ENCODE measurements at places on chromosomes 4 and X.

- no peak for DNase-seq
These were observed 58.5 kb upstream of the AGTR2 start for GRCh38 chrX:116111934-116112595.

GRCh38 chr4:25061602-25062001 lies 30.9 kb upstream of the LGI2 start:
- DNase-seq, result no peak

GRCh38 chr4:8160233-8160560 lies 1.6 kb upstream of the ABLIM2 start:
- no peak for DNase-seq

- DNase-seq, result no peak
These were observed 132.2 kb downstream of the BMPR1B start for GRCh38 chr4:94889946-94890345.

DNA sequence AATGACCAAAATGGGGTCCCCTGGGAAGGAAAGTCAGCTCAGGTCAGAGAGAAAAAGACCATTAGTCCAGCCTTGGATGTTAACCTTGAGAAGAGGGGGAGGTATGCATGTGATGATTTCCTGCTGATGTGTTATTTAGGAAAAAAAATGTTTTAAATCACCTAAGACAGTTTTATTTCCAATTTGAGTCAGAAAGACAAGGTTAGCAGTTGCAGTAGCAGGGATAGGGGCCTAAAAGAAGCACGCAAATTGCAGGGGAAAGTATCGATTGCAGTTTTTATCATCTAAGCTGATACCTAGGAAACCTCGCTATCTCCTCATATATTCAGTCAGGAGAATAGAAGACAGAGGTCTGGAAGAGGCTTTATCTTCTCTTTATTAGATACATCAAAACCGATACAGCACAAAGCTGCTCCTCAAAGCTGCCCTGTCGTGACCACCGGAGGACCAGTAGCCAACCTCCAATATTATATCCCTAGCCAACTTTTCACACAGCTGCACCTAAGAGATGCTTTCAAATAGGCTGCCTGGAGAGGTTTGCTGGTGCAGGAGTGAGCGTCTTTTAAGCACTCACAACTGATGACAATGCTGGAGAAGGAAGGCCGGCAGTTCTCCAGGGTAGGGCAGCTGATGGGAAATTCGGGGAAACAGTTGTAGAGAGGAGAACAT lies 289.4 kb downstream of the INPP4B start:
- no peak for DNase-seq

DNA sequence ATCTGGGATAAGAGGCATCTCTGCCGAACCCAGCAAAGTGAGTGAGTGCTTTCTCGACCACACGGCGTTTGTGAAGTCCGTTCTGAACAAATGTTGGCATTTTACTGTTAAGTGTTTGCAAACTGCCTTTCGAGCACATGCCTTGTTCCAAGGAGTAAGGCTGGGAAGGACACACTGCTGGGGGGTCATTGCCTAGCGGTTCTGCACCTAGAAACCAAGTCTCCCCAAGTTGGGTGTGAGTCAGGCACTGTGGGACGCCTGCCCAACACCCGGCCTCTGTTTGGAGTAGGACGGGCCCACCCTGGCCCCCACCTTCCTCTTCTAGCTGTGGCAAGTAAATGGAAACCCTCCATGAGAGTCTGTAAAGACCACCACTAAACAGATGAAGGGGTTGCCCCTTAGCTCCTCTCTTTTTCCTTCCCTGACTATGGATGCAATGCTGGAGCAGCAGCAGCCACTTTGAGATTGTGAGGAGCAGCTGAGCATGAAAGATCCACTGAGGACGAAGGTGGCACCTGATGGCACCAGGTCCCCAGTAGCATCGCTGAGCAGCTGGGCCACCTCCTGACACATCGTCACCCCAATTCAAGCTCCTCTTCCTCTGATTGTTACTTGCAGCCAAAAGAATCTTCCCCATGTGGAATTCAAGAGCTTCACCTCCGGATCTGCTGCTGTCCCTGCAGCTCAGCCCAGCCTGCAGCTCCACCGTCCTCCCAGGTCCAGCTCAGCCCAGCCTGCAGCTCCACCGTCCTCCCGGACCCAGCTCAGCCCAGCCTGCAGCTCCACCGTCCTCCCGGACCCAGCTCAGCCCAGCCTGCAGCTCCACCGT lies 6.3 kb downstream of the CPLX1 start:
- no peak for DNase-seq

DNA sequence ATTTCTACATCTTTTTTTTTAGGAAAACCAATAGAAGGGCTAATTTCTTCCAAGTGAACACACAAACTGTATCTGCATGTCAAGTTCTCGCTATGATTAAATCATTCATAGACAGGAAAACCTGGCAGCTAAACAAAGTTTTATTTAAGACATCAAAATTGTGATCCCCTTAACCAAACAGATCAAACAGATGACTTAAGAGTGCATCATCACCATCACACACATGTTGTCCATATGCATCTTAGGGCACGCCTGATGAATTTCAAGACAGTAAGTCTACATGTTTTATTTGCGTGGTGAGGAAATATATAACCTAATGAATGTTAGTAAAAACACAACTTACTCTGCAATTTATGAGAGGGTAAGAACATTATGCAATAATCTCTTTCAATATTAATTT lies 317.0 kb upstream of the ANXA10 start:
- DNase-seq, result no peak

- DNase-seq, result no peak
These were observed 20.3 kb downstream of the MEPE start for GRCh38 chr4:87853108-87853507.

GRCh38 chr4:128385683-128386304 lies 98.2 kb upstream of the PGRMC2 start:
- no peak for DNase-seq

GRCh38 chr4:69214716-69215115 lies at the start of gene UGT2B11:
UGT2B11 (minus strand) TSS chr4:69214748; CDS start chr4:69214722, 26 bp downstream.
- DNase-seq, result no peak

GRCh38 chr4:38805530-38806145 lies 1.0 kb upstream of the TLR1 start:
- DNase-seq, result no peak

GRCh38 chrX:113390531-113390930 lies 549.9 kb upstream of the AMOT start:
- no peak for DNase-seq

DNA sequence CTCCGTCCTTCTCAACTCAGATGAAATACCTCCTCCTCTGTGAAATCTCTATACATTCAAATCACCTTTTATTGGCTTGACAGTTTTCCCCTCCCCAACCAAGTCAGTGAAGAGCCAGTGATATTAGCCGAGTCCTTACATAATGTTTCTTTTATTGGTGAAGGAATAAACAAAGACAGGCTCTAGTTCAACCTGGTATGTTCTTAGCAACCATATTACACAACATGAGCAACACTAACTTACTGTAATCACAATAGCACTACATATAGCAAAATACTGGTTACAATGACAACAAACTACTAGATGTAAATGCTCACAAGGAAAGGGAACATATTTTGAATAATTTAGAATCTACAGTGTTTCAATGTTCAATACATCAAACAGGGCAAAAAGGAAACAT lies 19.9 kb downstream of the DHX15 start:
- DNase-seq, result no peak

DNA sequence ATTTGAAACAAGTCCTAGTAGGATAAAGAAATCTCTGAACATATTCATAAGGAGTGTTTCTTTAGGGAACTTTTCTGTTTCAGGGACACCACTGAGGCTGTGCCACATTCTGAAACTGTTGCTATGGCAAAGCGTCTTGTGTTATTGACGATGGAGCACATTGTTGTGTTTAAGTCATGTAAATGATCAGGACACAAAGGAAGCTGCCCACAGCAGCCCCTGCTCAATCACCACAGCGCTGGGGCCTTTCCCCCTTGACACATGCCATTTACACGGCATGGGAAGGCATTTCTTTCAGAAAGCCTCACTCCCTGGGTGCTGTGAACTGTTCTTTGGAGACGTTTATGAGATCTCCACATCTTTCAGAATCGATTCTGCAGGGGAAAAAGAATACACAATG lies 39.8 kb upstream of the MID1 start:
- DNase-seq, result no peak

DNA sequence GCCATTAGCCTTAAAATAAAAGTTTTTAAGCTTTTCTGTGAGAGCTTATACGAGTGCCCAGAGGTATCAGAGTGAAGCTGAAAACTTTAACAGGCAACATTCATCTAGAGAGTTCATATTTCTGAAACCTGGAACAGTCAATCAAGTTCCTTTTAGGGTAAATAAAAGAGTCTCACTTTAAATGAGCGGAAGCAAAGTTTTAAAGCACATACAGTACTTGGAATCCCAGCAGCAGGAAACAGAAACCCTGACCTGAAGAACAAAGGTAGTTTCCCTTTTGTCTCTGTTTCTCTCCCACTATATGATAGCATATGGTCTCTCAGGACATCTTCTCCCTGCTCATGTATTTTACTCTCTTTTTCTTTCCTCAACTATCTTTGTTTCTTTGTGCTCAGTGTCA lies 153.0 kb downstream of the ASB9 start:
- no peak for DNase-seq

- DNase-seq, result no peak
These were observed 212.7 kb downstream of the KCTD8 start for GRCh38 chr4:44235897-44236296.

GRCh38 chr4:7650606-7651385 lies 216.1 kb upstream of the PSAPL1 start:
- DNase-seq, result no peak

GRCh38 chr4:79864500-79865200 lies 208.4 kb downstream of the ANTXR2 start:
- no peak for DNase-seq

DNA sequence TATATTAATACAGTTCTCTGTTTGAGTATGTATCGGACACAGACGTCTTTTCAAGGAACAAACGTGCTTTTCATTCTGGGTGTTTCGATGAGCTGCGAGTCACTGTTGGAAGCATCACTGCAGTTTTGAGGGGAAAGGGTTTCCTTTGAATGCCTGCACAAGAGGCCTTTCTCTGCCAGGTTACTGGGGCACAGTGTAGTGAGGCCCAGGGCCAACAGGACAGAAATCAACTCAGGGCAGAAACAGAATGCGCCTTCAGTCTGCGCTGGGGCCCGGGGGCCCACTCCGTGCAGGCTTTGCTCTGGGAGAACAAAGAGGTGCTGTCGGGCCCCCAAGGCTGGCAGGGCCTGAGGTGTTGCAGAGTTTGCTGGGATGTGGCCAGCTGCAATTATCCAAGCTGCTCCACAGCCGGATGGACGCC lies 2.3 kb upstream of the PPP2R3B start:
- no peak for DNase-seq

- DNase-seq, result no peak
These were observed 2.2 kb downstream of the KIT start for GRCh38 chr4:54659749-54660535.

- DNase-seq, result no peak
These were observed 42.2 kb downstream of the UGT2A3 start for GRCh38 chr4:68909385-68909784.

- DNase-seq, result no peak
These were observed 560.5 kb downstream of the MID1IP1 start for GRCh38 chrX:39361736-39362135.

GRCh38 chr4:90127223-90127705 lies at the start of gene CCSER1:
CCSER1 (plus strand) TSS chr4:90127394.
- peak; percentile 5 for DNase-seq

DNA sequence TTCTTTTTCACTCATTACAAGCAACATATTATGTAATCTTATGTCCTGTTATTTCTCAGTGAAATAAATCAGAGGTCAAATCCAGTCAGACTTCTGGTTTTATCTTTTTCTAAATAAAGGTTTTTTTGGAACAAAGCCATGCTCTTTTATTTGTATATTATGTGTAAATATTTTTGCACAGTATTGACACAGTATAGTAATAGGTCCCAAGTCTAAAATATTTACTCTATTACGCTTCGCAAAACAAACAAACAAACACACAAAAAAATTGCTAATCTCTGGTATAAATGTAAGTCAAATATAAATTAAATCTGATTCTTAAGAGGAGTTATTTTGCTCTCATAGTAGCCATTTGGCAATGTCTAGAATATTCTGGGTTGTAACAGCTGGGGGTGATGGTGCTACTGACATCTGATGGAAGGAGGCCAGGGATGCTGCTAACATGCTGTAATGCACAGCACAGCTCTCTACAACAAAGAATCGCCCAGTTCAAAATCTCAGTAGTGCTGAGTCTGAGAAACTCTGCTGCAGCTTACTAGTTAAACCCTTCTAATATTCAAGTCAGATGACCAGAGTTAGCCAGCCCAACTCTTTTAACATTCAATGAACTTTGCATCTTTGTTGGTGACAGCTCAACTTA lies 602.1 kb downstream of the RAB28 start:
- DNase-seq, result no peak

DNA sequence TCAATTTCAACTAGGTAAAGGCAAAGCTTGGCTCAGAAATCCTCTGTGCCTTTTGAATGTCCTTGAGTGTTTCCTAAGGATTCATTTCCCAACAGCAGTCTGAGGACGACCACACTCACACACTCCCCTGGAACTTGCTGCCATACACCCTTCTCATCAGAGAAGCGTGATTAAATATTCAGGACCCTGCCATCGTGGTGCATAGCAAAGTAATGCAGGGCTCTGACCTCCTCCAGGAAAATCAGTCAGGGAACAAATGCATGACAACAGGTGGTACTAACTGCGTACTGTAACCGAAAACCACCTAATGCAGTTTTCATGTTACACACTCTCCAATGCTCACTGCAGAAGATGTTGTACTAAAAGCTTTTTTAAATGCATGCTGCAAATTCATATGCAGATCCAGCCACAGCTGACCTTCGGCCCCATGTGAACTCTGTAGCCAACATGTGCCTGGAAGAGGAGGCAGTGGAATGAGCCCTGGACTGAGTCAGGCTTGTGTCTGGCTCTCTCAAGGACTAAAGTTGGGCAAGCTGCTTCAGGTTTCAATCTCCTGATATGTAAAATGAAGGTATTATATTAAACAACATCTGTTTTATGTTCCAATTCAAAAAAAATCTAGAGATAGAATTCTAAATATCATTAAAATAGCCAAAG lies 238.3 kb downstream of the KCNIP4 start:
- no peak for DNase-seq

GRCh38 chr4:82482387-82482786 lies 52.0 kb downstream of the ENOPH1 start:
- DNase-seq, result no peak

GRCh38 chr4:11537846-11538245 lies 109.2 kb upstream of the HS3ST1 start:
- DNase-seq, result no peak

DNA sequence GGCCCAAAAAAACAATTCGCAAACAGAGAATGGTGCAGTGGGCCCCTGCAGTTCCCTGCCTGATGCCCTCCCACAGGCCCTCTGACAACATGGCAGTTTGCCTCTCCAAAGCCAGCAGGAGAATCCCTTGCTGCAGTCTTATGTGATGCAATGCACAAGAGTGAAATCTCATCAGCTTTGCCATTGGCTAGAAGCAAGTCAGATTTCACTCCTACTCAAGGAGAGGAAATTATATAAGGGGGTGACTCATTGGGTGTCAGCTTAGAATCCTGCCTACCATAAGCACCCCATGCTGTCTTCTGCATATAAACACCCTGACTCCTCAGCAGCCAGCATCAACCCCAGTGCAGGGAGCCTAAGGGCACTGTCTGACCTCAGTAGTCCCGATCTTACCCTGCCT lies 157.3 kb upstream of the LDB2 start:
- no peak for DNase-seq

Measured in GOT3 (cell line).